ENCODE measurements at places on chromosomes 11 and 22.

DNA sequence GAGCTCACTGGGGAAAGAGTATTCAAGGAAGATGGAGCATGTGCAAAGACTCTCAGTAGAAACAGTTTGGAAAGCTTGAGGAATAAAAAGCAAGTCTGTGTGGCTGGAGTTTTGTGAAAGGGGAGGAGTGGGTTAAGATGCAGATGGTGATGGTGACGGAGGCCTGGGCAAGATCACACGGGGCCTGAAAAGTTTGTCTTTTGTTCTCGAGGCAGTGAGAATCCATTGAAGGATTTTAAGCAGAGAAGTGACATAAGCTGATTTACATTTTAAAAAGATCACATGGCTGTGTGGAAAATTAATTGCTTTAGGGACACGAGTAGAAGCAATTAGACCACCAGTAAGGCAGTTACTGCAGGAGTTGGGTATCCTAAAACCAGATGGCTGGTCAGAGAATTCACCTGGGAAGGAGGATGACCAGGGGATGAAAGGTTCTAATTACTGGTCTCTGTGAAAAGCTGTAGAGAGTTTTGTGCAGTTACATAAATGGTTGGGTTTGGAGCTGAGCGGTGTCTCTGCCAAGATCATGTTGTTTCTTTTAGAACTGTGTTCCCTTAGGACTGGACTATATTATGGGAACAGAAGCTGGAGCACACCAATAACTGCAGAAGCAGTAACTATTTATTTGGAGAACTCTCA lies 7.1 kb downstream of the RRP8 start:
- no peak for DNase-seq

- no peak for DNase-seq
Observed at GRCh38 chr11:14054116-14055107, 91.9 kb downstream of the SPON1 start.

GRCh38 chr11:130519128-130519932 lies 70.9 kb downstream of the ADAMTS15 start:
- no peak for DNase-seq

DNA sequence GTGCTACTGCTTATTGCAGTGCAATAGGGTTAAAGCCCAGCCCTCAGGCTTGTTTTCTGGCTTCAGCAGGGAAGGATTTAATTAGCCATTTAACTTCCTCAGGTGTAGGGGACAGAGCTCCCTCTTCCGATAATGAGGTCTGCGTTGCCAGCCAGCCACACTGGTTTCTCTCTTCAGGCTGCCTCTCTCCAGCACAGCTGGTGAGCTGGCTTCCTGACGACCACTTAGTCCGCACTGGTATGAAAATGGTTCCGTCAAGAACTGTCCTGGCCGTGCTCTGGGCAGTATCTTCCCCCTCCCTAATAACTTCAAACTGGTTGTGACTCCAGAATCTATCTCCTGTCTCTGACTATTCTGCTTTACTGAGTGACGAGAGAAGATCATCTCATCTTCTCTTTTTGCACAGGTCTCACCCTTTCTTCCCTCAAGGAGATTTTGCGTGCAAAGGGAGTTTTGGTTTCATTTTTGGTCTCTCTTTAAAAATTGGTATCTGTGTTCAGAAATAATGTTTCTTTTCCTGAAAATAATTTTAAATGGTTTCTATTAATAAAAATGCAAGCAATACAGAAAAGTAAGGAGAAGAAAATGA lies 49.2 kb downstream of the CNTN5 start:
- no peak for DNase-seq

DNA sequence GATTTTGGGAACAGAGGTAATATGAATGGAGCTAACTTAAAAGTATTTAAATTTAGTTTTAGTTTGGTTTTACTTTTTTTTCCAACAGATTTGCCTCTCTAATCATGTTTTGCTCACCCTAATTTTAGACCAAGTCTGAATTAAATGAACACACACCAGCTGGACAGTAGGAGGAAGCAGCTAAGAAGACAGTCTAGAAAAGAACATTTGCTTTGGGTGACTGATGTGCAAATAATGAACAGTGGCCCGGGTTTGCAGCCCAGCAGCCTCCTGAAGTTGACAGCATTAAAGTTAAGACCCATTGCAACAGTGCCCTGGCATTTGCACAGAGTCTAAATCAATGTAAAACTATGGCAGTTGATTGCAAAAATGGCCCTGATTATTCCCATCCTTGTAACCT lies 66.4 kb upstream of the SORL1 start:
- DNase-seq, result no peak

DNA sequence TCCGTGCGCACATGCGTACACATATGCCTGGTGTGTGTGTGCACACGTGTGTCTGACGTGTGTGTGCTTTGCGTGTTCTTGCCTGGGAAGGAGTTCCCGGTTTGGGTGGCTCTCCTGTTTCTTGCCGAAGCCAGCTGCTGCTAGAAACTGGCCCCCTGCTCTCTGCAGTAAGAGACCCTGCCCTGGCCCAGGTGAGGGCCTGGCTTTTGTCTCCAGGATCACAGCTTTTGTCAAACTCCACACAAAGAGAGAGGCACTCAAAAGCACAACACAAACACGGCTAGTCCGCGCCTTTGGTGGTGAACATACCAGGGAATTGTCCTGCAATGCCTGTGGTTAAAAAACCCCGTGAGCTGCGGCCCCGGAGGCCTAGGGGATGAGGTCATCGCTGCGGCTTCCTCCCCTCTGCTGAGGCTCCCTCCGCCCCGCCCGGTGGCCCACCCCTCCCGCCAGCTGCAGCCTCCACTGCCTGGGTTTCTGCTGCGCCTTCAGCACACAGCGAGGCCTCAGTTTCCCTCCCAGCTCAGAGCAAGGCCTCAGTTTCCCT lies 88.9 kb downstream of the KCNQ1 start:
- no peak for DNase-seq

- DNase-seq, result no peak
Observed at GRCh38 chr11:113148652-113149051, 165.7 kb upstream of the TTC12 start.

- no peak for DNase-seq
Observed at GRCh38 chr11:78791254-78791653, 216.6 kb upstream of the NARS2 start.

DNA sequence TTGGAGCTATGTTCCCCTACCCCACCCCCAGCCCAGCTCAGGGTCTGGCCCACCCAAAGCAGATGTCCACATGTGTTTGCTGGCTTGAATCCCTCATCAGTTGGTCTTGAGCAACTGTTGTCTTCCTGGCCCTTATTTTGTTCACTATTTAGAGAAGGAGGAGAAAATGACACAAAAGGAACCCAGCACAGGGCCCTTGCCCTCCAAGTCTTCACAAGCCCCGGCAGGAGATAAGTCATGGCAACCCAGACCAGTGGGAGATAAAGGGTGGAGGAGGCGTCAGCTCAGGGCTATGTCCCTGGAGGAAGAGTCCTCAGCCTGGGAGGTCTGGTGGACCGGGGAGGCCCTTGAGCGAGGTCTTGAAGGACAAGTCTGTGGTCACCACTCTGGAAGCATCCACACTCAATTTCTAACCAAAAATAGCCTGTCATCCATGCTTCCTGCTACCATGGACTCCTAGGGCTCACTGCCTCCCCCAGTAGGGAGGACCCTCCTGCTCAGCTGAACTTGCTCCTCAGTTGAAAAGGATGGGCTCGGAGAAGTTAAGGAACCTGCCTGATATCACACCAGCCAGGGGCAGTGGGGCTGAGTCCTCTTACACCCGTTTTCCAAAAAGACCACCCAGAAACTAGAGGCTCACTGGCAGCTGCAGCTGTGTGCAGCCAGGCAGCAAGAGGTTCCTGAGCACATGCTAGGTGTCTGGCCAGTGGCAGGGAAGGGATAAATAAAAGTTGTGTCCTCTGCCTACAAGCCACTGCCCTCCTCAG lies 1.8 kb upstream of the RAB3IL1 start:
- no peak for DNase-seq

- no peak for DNase-seq
Observed at GRCh38 chr11:61551634-61552033, 29.2 kb downstream of the SYT7 start.

- DNase-seq, result no peak
Observed at GRCh38 chr22:28297504-28297903, 378.4 kb upstream of the PITPNB start.

DNA sequence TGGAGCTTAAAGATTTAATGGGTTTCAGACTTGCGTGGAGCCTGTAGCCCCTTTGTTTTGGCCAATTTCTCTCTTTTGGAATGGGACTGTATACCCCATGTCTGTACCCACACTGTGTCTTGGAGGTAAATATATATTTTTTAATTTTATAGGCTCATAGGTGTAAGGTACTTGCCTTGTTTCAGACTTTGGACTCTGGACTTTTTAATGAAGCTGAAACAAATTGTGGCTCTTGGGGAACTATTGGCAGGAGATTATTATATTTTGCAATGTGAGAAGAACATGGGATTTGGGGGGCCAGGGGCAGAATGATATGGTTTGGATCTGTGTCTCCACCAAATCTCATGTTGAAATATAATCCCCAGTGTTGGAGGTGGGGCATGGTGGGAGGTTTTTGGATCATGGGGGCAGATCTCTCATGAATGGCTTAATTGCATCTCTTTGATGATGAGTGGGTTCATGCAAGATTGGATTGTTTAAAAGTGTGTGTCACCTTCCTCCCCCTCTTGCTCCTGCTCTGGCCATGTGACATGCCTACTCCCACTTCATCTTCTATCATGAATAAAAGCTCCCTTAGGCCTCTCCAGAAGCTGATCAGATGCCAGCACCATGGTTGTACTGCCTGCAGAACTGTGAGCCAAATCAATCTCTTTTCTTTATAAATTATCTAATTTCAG lies 74.1 kb upstream of the ARHGAP20 start:
- no peak for DNase-seq

Measured in stimulated activated CD8-positive, alpha-beta memory T cell treated with anti-CD3 and anti-CD28 coated beads, Interleukin-2, amount 100 ng/mL, for 1 hour (primary cell).